ENCODE measurements at places on chromosomes 1 and 21.

GRCh38 chr21:16589006-16589898 lies 859.5 kb downstream of the USP25 start:
- no peak for DNase-seq

GRCh38 chr1:232416026-232416568 lies 213.8 kb downstream of the SIPA1L2 start:
- DNase-seq, result no peak

DNA sequence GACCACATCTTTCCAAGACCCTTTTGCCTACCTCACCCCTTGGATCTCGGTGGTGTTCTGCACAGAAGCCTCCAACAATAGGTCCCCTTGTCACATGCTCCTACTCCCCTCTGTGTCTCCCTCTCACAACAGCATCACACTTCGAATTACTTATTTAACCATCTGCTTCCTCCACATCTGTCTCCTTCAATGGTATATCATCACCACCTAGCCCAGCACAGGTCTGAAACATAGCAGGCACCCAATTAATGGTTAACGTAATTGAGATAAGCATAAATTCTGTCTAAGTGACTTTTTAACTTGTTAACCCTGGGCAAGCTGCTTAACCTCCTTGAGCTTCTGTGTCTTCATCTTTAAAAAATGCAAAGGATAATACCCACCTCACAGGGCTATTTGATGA lies 100.3 kb upstream of the BARHL2 start:
- no peak for DNase-seq

- DNase-seq, result no peak
Observed at GRCh38 chr1:32335535-32335789, 571 bp downstream of the MARCKSL1 start.

DNA sequence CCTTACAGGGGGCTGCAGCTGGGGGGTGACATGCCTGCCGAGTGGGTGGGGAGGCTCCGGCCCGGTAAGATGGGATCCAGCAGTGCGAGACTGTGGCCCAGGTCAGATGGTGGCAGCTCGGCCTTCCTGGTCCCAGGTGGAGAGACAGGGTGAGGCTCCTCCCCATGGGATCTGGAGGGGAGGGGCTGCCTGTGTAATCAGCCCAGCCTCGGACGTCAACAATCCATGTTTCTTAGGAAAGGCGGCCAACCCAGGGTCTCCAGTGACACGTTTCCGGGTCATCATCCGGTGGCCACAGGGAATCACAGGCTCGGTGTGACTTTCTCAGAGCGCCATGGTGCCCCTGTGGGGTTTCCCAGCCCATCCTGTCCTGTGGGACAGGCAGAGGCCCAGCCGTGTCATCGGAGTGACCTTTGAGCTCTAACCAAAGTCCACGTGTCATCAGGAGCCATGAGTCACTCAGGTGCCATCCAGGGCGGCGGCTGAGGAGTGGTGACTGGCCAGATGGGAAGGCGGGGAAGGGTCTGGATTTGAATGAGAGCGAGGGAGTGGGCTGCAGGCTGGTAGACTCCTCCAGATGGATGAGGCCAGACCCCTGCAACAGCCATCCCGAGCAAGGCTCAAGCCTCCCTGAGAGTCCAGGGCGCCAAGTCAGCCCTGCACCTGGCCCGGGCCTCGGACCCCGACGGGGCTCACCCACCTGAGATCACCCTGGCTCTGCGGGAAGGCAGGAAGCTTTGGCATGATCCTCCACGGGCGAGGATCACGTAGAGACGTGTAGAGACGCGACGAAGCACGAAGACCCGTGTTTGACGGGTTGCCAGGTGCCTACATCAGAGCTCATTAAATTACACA lies 6.6 kb upstream of the HES4 start:
- DNase-seq, result no peak

Measured in T47D (cell line).